Activated CD8-positive, alpha-beta memory T cell treated with anti-CD3 and anti-CD28 coated beads for 1 hour (primary cell): ENCODE measurements at places on chromosomes 5 and 9.

DNA sequence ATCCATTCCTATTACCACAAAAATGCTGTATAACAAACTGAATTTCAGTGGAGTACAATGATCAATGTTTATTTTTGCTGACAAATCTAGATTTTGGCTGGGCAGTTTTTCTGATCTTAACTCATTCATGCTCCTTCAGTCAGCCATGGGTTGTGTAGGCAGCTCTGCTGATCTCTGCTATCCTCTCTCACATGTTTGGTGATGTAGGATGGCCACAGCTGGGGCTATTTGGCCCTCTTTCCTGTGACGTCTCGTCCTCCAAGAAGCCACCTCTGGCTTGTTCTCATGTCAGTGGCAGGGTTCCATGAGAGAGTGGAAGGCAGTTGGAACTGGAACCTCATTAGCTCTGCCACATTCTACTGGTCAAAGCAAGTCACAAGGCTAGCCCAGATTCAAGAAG is 8.9 kb downstream of the NLN start:
- no peak for DNase-seq

GRCh38 chr5:16552666-16553343 is 64.0 kb downstream of the RETREG1 start:
- DNase-seq: no peak

- DNase-seq: no peak
Observed at GRCh38 chr9:120937127-120937526, 10.5 kb upstream of the TRAF1 start.

- DNase-seq: no peak
Observed at GRCh38 chr9:128731691-128732090, 7.8 kb upstream of the ZDHHC12 start.

DNA sequence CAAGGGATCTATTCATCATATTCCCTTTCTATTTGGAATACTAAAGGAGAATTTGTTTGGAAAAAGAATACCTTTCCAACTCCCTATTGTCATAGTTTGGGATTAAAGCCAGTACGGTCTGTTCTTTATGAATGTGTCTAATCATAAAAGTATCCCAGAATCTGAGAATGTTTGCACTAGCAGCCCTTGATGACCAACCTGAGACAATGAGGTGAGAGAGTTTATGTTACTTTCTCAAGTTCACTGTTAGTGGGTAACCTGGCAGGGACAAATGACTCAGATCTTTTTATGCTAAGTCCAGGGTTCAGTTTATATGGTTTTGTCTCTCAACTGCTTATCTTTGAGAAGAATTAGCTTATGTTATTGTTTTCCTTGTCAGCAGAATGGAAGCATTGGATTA is 25.3 kb upstream of the TLR4 start:
- DNase-seq: no peak

- DNase-seq: no peak
Observed at GRCh38 chr5:178155065-178155464, 1.4 kb upstream of the NHP2 start.

DNA sequence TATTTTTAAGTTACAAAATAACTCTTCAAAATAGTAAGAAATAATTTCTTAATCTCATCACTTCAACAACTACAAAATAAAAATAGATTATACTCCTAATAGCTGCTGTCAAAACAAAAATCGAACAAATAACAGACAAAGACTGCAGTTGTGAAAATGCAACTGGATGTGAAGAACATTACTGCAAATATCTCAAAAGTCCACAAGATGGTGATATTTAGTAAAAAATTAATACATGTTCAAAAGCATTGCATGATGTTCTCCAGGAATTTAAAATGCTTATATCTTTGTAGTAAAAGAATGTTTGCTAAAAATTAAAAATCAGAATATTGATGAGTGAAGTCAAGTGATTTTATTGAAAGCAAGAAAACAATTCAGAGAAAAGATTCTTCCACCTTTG is 66.2 kb downstream of the MPDZ start:
- DNase-seq: no peak

GRCh38 chr5:178074266-178074952 is 38.9 kb upstream of the N4BP3 start:
- DNase-seq: no peak

GRCh38 chr9:4796988-4797853 is 4.5 kb downstream of the RCL1 start:
- DNase-seq: no peak

GRCh38 chr9:109728686-109729300 is 51.2 kb upstream of the PALM2AKAP2 start:
- no peak for DNase-seq

- DNase-seq: no peak
Observed at GRCh38 chr5:50958852-50959457, 292.5 kb downstream of the PARP8 start.
